Progenitor cell of endocrine pancreas (in vitro differentiated cells): ENCODE measurements at places on chromosomes 6 and 20. TPM values are rescaled to one million over a fixed set of nuclear protein-coding genes. Genes with fewer than 3 reads are reported as not detected.

GRCh38 chr6:136927292-136927691, 5.2 kb downstream of the SLC35D3 start:
- no peak for DNase-seq

DNA sequence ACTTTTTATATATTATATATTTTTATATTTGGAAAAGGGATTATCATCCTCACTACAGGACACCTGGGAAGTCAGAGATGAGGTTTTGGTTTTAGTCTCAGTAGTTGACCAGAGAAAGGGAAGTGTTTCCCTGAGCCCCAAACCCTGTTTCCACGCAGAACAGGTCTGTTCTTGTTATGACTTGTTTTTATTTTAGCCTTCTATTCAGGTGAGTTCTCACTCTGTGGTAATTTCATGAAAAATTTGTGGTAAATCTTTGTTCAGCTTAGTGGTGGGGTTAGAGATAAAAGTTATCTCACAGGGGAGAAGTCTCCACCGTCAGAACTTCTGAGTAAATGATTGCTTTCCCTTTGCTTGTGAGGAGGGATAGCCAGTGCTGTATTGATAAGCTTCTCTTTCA, 224.9 kb downstream of the FARS2 start:
- DNase-seq = no peak

GRCh38 chr20:53706466-53707370, 113.1 kb upstream of the ZNF217 start:
- no peak for DNase-seq

DNA sequence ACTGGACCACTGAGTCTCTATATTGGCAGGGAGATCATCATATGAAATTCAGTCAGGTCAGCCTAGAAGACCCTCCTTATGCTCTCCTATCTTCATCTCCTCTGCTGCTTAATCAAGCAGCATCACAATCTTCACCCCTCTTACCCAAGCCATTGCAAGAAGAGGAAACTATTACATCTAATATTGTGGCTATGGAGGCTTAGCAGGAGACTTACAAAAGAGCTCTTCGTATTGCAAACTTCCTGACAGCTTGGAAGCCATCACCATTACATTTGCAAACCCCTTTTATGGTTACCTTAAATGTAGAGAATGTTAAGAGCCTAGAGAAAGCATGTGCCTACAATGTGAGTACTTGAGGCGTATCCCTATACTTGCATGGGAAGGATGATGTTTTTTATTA, 87.2 kb upstream of the STXBP5 start:
- no peak for DNase-seq

DNA sequence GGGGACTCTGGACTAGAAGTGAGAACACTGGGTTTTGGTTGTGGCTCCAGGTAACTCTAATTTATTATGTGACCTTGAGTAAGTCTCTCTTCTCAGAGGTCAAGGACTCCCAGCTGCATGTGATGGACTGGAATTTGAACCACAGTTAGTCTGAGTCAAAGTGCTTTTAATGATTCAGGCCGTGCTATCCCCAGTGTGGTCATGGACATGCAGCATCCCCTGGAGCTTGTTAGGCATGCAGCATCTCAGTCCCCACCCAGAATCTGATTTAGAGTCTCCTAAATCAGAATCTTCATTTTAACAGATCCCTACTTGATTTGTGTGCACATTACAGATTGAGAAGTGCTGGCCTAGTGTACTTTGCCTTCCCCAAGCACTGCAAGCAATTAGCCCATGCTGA, 74.2 kb downstream of the TOX2 start:
- no peak for DNase-seq

DNA sequence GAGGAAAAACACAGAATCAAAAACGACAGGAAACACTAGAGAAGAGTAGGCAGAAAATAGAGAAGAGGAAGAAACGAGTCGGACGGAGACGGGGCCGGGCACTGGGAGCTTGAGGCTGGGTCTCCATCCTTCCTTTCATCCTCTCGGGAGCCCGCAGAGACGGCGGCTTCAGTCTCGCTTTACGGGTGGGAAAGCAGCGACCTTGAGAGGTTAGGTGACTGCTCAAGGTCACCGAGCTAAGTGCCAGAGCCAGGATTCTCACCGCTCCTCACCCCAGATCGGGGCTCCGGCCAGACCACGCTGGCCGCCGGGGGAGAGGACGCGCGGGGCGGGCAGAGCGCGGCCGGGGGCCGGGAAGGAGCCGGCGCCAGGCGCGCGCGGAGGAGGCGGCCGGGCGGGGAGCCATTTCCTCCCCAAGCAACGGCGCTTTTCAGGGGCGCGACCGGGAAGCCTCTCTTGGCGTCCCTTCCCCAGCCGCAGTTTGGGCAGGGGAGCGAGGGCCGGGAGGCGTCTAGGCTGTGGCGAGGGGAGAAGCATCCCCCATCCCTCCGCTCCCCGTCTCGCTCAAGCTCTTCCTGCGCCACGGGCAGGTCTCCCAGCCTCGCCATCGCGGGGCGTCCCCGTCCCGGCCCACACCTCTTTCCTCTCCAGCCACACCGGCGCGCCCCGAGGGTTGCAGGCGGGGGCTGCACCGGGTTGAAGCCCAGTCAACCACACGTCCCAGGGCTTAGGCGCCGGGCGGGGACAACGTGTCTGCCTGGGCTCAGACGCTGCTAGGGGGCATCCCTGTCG, 24.1 kb upstream of the MAP3K7 start:
- peak; percentile 36 for DNase-seq

DNA sequence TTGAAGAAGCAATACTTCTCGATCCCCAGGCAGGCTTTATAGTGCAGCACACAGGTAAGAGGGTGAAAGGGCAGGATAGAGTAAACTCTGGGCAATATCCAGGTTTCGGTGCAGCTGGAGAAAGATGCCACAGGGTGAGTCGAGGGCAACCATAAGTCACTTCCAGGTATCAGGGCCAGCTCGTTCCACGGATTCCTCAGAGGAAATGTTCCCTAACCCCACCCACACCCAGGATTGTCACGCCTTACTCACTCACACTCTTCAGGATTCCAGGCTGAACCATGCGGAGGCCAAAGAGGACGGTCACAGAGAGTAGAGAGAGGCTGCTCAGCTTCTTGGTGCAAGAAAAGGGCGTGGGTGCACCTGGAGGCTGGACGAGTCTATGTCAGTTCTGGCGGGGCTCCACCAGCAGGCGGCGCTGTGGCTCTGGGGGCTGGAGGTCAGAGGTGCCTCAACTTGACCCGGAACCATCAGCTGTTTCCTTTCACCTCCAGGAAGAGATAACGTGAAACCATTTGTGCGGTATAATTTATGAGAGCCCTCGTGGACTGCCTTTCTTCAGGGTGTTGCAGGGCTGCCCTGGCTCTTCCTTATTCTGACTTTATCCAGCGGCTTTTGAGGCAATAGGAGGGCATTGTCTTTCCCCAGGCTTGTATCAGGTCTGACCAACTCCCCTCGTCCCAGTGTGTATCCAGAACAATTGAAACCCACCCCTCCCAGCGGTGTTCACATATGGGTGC, 14.5 kb upstream of the WFDC12 start:
- peak; percentile 44 for DNase-seq

DNA sequence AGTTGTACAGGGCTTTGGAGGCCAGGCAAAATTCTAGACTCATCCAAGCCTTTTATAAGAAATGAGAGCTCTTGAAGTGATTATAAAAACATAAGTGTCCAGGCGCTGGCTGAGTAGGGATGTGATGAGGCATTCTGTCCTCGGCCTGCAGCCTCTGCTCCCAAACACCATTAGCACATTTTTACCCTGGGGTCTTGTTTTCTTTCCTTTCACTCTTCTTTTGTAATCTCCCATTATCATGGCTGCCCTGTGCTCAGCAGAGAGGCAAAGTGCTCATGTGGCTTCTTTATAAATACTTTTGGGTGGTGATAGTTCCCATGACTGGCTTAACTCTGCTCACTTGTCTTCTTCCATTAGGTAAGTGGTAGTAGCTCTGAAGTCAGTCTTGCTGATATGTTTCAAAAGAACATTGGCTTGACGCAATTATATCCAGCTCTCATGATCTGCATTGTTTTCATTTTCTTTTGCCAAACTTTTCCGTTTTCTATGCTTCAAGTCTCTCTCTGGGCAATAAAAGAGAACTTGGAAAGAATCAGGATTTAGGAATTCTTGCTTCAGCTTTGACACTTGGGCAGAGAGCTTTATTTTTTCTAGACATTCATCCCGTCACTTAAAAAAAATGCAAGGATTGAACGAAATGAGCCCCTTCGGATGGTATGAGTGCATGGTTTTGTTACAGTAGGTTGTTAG, 61.1 kb downstream of the CAP2 start:
- no peak for DNase-seq

DNA sequence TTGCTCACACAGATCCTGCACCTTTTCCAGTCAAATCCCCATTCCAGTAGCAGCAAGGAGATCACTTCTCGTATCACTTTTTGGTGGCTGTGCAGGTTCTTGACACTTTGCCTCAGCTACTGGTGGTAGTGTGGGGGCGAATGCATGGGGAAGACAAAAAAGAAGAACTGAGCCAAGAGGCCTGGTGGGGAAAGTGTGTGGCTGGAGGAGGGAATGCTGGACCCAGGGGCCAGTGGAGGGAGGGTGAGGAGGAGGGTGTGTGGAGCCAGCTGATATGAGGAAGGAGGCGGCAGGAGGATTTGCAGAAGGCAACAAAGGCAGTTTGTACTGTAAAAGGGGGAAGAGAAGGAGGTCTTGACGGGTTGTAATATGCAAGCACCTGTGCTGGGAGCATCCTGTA, 15.7 kb upstream of the HLA-C start:
- DNase-seq = no peak

- DNase-seq = no peak
Observed at GRCh38 chr6:151095538-151096254, 144.1 kb upstream of the AKAP12 start.

DNA sequence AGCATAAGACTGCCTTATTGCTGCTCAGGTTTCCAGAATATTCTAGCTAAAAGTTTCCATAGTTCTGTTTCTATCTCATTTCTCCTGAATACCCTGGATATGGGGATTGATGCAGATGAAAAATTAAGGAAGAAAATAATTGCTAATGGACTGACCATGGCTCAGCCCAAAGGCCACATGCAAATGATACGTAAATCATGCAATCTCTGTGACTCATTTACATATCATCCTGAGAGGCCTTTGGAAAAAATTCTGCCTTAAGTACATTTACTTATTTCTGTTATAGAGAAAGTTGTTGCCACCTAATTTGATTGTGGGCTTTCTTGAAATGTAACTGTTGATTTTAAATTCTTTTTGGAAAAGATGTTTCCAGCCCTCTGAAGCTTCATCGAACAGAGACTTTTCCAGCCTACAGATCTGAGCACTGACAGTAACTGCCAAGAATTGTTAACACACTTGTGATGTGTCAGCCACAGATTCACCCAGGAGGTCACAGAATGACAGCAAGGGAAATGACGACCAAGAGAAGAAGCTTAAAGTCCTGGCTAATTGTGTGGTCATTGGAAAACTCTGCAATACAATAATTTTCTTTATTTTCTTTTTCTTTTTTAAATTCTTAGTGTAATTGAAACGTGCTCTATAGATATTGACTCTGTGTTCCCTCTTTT, 174.8 kb downstream of the DOK5 start:
- no peak for DNase-seq

GRCh38 chr6:28105245-28105639, 19.2 kb upstream of the ZSCAN16 start:
- DNase-seq = no peak

Gene PLAGL1
- total RNA-seq = 23.7 and 28.1 TPM in 2 replicates

DNA sequence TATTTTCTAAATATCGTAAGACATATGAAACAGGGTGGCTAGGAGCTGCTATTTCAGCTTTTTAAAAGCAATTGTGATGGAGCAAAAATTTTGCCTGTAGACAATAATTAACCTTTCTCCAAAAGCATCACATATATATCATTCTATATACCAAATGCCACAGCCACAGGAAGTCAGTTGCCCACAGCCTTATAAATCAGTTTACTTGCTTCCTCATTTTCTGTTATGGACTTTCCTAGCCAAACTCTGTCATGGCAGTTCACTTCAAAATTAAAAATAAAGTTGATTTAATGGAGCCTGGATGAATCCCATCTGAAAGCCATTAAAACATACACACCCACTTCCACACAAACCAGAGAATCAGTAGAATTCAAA, 93.4 kb upstream of the NHSL1 start:
- no peak for DNase-seq

DNA sequence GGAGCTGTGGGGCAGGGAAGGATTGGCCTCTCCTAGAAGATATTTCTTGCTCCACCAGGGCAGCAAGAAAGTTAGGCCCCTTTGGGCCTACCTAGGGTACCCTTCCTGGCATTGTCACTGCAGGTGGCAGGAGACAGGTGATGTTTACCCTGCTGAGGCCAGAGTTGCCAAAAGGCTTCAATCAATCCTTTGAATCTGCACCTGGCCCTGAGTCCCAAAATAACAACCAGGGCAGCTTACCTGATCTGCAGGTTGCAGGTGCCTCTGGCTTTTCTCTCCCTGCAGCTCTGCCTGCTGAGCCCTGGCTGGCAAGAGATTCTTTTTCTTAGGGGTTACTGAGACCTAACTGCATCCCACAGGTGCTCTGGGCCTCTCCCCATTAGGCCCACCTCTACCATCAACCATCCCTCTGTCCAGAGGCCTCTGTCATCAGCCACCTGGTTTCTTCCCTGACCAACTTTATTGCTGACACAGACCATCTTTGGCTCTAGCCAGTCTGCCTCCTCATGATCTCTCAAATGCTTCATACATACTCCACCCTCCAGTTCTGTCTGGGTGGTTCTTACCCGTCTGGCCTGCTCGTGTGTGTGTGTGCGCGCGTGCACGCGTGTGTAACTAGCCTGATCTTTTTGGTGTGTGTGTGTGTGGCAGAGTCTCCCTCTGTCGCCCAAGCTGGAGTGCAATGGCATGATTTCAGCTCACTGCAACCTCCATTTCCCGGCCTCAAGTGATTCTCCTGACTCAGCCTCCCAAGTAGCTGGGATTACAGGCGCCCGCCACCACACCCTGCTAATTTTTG, 13.7 kb downstream of the BCL2L1 start:
- DNase-seq = no peak

Gene MYLK2
- total RNA-seq = 0.38 and 0.42 TPM in 2 replicates

Gene PSMB9
- not detected in 2 replicates for total RNA-seq

Gene ASIP
- not detected in 2 replicates for total RNA-seq

DNA sequence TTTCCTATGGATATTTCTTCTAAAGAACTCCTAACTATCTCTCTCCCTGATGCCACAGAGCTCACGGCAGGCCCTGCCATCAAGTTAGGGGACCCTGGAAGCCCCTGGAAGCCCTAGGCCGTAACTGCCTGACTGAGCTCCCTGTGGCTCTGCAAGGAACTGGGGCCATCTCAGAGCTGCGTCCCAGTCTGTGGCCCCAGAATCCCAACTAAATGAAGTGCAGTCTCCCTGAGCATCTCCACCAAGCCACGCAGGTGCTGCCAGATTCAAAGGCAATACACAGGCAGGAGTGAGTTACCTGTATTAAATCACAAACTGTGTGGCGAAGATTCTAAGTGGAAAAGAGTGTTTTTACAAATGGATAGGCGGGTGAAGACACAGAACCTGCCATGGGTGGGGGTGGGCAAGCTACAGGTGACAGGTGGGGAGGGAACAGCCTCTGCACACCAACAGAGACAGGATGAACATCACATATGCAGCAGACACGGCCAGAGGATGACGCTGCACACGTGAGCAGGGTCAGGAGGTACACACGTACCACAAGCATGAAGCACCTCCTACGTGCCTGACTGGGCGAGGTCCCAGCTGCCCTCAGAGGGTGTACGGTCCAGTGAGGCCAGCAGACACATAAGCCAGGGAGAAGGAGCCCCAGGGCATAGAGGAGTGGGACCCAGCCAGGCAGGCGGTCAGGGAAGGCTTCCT, 358.5 kb downstream of the ZFAND3 start:
- no peak for DNase-seq

GRCh38 chr20:9985773-9986172, 49.0 kb upstream of the ANKEF1 start:
- DNase-seq = no peak

- DNase-seq = no peak
Observed at GRCh38 chr6:32244270-32244669, 20.4 kb upstream of the NOTCH4 start.
